ENCODE measurements at places on chromosomes 5 and 9.

GRCh38 chr9:114641967-114642366 lies 15.6 kb downstream of the TEX53 start:
- DNase-seq, result peak; percentile 61

DNA sequence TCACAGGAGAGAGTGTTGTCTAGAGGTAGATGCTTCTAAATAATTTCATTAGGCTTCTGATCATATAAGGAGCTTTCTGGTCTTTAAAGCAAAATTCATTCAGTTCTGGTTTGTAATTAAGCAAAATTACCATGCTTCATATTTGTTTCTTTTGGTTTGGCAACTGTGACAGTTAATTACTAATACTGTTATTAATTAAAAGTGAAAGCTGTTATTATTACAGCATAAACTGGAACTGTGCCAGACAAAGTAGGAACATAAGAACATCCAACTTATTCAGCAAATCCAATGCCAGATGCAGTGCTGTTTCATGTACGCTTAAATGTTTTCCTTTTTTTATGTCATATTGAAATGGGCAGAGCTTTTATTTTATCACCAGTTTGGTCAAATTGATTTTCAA lies 70.4 kb upstream of the DAB2 start:
- DNase-seq, result no peak

GRCh38 chr9:77598524-77598923 lies 49.6 kb downstream of the GNA14 start:
- DNase-seq, result no peak

GRCh38 chr9:94918038-94918753 lies 191.7 kb downstream of the AOPEP start:
- peak; percentile 90 for DNase-seq

- DNase-seq, result no peak
Observed at GRCh38 chr5:90134381-90134780, 275.2 kb downstream of the CETN3 start.

DNA sequence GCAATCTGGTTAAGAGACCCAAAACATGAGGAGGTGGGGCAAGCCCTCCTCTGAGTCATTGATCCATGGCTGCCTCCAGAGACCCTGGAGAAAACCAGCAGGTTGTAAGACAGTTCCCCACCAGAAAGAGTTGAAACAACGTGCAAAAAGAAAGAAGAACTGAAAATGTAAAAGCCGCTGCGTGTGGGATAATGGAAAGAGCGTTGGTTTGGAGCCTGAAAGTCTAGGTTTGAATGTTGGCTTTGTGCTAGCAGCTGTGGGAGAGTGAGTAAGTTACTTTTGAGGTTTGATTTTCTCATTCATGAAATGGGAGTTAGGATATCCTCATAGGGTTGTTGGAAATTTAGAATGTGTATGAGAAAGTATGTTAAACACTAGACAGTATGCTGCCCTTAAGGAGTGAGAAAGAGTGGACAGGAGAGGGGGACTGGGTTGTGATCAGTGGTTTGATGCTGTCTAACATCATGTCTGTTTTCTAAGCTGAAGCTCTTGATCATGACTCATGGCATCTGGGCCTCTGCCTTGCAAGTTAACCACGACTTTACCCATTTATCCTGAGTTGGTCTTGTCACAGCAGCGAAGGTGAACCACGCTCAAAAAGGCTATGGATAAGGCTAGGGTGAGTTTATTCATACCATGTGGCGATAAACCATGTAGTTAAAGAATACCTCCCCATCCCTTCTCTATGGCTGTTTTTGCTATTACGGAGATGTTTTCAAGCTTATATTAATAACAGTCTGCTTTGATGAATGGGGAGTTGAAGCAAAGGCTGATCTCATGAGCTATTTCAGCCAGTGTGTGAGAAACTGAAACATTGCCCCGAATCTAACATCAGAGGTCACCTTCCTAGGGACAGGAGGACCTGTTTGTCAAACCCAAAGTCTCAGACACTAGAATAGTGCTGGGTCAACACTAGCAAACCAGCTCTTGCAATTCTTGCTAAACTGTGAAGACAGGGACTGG lies 41.3 kb downstream of the ZNF366 start:
- peak; percentile 68 for DNase-seq

DNA sequence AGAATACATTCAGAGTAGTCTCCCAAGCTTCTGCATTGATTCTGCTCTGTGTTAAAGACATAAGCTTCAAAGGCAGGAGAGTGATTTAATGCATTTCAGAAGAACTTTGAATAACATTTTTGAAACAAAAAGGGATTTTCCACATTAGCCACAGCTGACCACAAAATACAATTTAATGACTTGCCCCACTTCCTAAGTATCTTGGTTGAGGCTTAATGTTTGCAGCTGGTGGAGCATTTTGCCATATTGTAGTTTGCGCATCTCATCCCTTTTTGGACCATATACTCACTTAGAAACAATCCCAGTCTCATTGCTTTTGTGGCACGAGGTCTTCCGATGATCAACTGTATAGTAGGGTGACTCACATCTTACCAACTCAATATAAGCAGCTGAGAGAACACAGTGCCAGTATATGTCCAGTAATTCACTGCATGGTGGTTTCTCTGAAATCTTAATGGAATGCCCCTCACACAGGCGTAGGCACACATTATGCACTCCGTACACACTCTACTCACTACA lies 455.8 kb upstream of the PTGER4 start:
- DNase-seq, result peak; percentile 29

DNA sequence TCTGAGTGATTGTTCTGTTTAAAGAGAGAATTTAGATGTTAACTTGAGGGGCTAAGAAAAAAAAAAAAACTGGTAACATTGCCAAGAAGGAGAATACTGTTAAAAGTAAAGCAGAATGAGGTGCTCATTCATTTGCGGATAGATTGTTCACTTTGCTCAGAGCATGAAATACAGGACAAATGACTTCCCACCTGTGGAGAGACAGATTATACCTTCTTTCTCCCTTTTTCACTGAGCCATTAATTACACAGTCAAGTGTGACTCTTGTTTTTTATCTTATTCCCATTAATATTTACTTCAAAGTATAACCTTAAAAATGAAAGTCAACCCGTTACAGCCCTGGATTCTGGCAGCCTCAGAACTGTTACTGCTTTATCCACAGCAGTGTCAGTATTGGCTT lies 264.5 kb downstream of the TAF11L14 start:
- DNase-seq, result no peak

DNA sequence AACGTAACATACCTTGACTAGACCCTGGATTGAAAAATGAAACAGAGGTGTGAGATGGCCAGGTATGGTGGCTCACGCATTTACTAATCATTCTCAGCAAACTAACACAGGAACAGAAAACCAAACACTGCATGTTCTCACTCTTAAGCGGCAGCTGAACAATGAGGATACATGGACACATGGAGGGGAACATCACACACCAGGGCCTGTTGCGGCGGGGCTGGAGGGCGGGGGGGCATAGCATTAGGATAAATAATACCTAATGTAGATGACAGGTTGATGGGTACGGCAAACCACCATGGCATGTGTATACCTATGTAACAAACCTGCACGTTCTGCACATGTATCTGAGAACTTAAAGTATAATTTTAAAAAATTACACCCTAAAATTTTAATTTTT lies 15.9 kb downstream of the RAPGEF6 start:
- no peak for DNase-seq

GRCh38 chr5:26498972-26499371 lies 539.4 kb downstream of the CDH9 start:
- DNase-seq, result no peak

- no peak for DNase-seq
Observed at GRCh38 chr5:82164977-82165713, 113.0 kb downstream of the RPS23 start.

DNA sequence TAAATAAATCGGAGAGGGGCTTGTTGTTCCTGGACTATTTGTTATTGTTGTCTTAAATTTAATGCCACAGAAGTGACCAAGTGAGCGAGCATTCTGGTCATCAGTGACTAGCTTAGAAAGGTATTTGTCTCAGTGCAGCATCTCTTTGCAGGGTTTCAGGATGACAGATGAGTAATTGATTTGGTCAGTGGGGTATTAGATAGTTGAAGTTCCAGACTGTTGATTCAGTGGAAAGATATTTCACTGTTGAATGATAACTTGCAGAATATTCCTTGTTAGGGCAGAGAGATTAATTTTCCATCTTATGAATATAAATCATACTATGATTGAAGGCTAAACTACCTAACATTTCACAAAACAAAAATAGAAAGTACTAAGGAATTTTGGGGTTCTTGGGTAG lies 122.4 kb downstream of the TRIO start:
- no peak for DNase-seq

- no peak for DNase-seq
Observed at GRCh38 chr5:95725071-95725820, 5.9 kb upstream of the RHOBTB3 start.

GRCh38 chr5:179409806-179410205 lies 64.5 kb upstream of the ADAMTS2 start:
- no peak for DNase-seq

DNA sequence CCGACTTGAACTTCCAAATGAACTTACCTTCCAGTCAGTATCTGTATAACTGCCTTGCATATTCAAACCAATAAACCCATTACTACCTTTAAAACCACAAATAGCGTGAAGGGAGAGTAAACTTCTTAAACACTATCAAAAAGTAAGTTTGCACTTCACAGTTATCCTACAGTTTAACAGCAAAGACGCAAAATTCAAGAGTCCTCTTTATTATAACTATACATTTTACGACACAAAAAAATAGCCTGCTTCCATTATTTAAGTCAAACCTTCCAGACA lies 1.8 kb downstream of the PTBP3 start:
- peak; percentile 43 for DNase-seq

DNA sequence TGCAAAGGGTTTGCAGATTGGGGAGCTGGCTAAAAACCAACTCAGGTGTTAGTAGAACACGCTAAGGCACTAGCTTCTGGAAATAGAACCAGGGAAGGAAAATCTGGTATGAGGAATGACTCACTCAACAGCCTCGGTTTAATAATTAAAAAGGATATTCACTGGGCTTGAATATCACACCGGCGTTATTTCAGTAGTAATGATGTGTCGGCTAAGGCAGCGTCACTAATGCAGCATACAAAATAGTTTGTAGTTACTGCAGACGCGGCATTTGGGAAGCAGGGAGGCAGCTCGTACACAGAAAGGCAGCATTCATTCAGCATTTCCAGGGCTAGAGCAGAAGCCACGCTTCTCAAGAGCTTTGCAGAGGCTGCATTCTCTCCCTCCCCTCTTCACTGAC lies 1.7 kb downstream of the ADRA1B start:
- DNase-seq, result no peak

DNA sequence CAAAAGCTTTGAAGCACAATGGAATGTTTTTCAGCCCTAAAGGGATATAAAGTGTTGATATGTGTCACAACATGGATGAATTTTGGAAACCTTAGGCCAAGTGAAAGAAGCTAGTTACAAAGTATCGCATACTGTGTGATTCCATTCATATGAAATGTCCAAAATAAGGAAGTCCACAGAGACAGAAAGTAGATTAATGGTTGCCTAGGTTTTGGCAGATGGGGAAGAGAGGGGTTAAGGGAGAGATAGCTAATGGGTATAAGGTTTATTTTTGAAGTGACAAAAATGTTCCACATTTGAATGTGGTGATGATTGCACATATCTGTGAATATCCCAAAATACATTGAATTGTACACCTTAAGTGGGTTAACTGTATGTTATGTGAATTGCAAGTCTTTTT lies 57.5 kb upstream of the MCCC2 start:
- peak; percentile 31 for DNase-seq

DNA sequence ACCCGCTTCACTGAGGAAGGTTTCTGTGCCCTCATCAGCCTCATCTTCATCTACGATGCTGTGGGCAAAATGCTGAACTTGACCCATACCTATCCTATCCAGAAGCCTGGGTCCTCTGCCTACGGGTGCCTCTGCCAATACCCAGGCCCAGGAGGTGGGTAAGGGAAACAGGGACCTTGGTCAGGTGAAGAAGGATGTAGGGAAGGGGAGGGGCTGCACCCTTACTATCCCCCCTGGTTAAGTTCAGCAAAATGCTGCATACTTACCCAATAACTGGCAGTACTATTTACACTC lies 4.4 kb downstream of the SLC4A9 start:
- no peak for DNase-seq

DNA sequence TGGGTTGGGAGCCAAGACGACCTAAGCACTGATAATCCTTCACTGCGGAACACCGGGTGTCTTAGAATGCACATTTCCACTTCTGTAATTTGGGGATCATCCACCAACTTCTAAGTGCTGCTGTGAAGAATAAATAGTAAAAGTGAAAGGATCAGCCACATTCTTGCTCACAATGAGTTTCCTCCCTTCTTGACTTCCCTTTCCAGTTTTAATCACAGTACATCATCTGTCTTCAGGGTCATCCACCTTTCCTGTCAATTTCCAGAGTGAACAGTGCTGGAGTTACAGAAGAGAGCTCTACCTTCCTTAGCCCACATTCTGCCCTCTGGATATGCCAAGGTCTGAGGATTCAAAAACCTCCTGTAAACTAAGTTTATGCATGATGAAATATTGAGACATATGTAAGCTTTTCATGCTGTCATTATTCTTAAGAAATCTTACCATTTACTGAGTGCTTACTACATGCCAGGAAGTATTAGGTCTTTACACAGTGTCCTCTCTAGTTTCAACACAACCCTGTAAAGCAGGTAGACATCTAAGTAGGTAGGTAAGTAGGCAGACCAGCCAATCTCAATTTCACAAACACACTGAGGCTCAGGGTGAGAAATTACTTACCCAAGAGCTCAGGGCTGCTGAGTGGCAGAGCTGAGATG lies 105.2 kb downstream of the CDK5RAP2 start:
- peak; percentile 40 for DNase-seq

DNA sequence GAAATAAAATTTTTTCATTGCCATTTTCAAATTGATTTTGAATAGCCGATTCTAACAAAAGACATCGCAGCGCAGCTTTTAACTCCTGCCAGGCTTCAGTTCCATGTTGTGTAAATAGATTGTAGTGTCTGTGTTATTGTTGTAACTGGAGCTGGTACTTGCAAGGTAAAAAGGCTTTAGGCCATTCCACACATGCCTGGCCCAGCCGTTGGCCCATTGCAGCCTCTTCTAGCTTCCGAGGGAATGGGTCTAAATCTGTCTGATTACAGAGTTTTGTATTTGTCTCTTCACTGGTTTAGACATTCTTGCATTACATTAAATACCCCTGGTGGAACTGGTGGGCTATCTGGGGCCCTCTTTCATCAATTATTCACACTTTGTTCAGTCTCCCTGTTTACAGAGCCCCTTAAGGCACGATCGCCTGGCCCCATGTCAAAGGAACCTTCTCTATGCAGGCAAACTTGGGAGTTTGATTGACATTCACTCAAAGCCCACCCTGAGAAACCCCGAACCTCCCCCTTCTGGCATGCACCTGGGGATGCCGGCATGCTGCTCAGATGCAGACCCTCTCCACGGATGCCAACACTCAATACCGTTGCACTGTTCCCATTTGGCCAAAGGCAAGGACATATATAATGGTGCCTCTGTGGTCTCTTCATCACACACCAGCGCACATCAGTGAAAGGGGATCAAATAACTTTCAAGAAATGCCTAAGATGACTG lies 281.7 kb upstream of the IRX2 start:
- no peak for DNase-seq
